ENCODE measurements at places on chromosomes 11 and 22.

GRCh38 chr22:40953471-40953870, 2.3 kb downstream of the RBX1 start:
- DNase-seq = peak; percentile 20

DNA sequence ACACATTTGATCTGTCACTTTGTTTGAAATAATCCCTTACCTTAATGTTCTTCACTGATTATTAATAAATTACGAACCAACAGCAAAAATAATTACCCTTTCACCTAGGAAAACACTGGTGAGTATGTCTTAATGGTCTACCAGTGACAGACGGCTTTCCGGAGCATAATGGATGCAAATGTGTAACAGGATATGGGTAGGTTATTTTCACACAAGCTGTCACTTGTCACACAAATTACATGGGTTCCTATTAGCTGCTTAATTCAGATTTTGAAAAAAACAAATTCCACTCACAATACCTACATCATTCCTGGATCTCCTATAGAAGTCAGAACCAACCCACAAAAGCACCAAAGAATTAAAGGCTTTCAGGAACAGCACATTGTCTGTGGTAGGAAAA, 127.9 kb downstream of the WT1 start:
- no peak for DNase-seq

DNA sequence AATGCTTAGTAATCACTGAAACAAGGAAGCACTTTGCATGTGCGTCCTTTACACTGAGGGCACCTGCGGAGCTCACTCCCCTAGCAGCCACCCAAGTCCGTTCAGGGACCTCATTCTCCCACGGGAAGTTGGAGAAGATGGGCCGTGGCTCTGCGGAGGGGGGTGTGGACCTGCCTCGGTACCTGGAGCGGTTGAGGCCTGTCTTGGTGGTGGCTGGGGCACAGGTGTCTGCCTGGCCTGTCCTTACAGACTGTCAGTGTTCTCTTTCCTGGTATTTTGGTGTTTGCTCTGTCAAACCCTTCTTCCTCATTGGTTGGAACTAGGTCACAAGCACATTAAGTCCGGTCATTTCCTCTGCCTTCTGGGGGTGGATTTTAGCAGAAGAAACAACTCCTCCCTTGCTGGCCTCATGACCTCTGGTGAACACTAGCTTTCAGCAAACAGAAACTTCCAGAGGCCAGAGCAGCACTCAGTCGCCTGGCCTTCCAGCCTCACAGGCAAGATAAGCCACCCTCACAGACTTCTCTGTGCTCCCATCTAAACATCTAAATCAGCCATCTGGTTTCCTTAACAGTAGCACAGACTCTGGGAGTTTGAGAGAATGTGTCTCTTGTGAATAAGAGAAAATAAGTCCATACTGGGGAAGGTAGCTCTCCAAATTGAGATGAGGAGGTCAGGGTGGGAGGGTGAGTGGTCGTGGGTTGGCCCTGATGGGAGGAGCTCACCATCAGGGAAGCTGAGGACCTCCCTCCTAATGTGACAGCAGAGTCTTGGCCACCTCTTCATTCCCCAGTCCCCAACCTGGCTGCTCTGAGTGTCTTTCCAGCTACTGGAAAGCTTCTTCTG, 8.6 kb downstream of the SNAP29 start:
- no peak for DNase-seq

DNA sequence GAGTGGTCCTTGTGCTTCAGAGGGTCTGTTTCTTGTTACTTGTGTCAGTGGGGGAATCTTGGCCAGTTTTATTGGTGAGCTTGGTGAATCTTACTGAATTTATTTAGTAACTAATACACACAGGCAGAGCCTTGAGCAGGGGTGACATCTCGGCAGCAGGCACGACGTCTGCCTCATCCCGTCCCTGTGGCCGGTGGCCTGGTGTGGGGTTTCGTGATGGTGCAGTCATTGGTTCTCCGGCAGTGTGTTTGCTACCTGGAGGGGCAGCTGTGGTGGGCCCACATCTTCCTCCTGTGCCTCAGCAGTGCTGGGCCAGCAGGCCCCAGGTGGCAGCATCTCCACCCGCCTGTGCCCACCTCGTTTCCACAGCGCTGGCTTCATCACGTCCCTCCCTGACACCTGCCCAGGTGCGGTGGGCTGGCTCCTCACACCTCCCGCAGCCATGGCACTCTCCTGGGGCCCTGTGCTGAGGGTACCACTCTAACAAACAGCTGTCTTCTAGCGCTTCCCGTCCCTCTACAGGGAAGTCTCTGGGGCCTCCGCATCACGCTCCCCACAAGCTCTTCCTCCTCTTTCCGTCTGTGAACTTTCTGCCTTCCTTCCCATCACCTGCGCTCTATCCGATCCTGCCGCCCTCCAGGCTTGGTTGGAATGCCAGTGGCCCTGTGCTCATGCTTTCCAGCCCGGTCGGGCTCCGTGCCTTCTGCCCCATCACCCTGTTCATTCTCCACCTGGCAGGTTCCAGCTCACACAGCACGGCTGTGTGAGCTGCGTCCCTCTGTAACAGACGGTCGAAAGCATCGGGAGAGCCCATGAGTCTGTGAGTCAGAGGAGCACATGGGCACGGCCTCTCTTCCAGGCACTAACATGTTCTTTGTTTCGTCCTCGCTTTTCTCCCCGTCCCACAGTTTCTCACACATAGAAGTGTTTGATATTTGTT, 203.4 kb downstream of the TBC1D22A start:
- peak; percentile 43 for DNase-seq

DNA sequence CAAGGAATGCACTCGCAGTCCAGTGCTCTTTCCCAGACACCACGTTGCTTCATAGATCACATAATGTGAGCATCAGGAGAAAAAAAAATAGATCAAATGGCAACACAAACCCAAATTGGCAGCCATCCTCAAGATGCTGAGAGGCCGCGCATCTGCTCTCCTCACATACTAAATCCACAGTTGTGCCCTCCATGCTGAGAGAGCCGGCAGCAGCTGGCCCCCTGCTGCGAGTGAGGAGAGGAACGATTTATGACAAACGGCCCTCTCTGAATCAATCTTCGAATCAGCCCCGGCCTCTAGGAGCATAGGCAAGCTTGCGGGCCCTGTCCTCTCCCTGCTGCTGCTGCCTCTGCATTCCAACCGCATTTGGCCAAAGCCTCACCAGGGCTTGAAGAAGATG, 159.9 kb upstream of the TENM4 start:
- DNase-seq = peak; percentile 47

GRCh38 chr22:30538280-30538679, 8.3 kb downstream of the SEC14L6 start:
- DNase-seq = peak; percentile 47

DNA sequence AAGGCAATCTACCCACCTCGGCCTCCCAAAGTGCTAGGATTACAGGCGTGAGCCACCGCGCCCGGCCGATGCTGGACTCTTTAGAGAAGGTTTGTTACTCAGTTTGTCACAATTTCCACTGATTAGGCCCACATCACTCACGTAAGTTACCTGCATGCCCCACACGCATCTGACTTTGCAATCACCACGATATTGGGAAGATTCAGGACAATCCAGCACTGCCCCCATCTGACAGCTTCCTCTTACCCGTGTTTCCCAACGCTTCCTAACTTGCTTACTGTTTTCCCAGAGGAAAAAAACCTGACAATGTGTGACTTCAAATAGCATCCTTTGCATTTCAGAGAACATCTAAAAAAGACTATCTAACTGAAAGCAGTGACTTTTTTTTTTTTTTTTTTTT, 21.8 kb upstream of the EIF3M start:
- DNase-seq = no peak

GRCh38 chr11:91694331-91694730, 530.3 kb upstream of the FAT3 start:
- no peak for DNase-seq

GRCh38 chr11:71197096-71197495, 55.3 kb downstream of the SHANK2 start:
- DNase-seq = no peak

- DNase-seq = no peak
These were observed 176.5 kb downstream of the TRPC6 start for GRCh38 chr11:101407324-101407723.

DNA sequence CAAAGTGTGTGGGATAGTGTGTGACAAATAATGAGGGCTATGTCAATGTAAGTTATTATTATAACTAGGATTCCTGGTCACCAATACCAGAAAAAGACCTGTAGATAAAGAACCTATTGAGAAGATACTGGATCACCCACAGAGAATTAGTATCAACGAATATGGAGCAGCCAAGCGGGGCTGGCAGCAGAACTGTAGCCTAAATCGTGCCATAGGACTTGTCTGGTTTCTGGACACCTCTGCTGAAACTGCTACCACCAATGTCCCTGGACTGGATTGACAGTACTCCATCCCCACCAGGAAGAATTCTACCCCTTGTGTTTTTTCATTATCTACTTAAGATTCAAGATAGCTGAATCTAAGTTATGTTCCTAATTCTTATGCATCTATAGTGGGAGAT, 30.3 kb upstream of the PAX6 start:
- no peak for DNase-seq

DNA sequence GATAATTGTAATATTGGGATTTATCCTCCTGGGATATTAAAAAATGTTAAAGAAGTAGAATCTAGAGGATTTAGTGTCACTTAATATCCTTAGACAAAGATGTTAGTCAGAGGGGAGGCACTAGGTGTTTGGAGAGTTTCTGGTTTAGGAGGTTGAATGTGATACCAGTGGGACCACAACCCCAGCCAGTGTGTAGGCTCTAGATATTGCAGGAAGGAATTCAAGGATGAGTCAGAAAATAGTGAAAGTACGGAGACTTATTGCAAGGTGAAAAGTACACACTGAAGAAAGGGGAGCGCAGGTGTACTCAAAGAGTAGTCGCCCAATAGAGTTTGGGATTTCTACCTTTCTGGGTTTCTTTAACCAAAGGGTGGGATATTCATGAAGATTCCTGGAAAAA, 5.7 kb upstream of the TMEM41B start:
- DNase-seq = peak; percentile 9

- no peak for DNase-seq
These were observed 47.5 kb downstream of the CDKN1C start for GRCh38 chr11:2838091-2838490.

DNA sequence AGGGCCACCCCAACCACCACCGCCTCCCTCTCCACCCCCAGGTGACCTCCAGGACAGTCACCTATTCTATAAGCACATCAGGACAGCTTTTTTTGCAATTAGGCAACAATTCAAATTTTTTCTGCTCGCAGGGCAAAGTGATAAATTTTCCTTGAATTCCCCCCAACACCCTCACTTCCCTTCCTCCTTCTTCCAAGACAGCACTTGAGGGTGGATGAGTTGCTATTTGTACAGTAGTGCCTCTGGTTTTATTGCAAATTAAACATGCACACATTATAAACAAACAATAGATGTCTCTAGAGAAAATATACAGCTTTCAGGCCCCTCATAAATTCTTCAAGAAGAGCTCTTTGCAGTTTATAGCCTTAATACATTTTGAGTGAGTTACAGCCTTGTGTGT, 80.9 kb upstream of the USP47 start:
- no peak for DNase-seq

- DNase-seq = no peak
These were observed 407.3 kb downstream of the NXPE2 start for GRCh38 chr11:115085461-115086210.

- DNase-seq = peak; percentile 74
These were observed 15.2 kb upstream of the EIF3D start for GRCh38 chr22:36544107-36544620.

DNA sequence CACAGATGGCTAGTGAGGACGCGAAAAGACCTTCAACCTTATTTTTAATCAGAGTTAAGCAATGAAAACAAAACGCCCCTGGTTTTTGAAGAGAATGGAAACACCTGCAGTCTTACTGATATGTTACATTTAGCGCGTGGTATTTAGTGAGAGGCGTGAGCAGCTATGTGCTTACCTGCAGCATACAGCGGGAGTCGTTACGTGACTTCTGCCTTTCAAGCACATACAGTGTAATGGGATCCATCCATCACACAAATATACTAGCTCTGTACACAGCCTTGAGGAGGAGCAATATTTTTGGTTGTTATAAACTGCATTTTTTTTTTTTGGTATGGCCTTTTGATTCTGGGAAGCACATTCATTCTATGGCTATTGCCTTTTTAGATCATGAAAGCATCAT, 5.5 kb downstream of the KRTAP5-2 start:
- DNase-seq = no peak

- DNase-seq = no peak
These were observed 259.9 kb downstream of the CADM1 start for GRCh38 chr11:115244296-115244695.

DNA sequence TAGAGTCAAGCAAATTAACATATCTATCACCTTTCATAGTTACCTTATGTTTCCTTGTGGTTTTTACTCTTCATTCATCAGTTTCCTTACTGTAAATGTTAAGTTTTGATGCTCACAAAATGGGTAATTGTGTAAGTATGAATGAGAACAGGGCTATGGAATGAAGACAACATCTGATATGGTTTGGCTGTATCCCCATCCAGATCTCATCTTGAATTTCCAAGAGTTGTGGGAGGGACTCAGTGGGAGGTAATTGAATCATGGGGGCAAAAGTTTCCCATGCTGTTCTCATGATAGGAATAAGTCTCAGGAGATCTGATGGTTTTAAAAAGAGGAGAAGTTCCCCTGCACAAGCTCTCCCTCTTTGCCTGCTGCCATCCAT, 107.6 kb downstream of the CCDC34 start:
- peak; percentile 97 for DNase-seq

GRCh38 chr11:126683766-126684728, 316.5 kb downstream of the KIRREL3 start:
- no peak for DNase-seq

Measured in fibroblast of skin of right biceps (primary cell).